ENCODE measurements at places on chromosomes 3 and 15.
A peak's percentile ranks its signal among the peaks of the same experiment; 100 is the strongest.

DNA sequence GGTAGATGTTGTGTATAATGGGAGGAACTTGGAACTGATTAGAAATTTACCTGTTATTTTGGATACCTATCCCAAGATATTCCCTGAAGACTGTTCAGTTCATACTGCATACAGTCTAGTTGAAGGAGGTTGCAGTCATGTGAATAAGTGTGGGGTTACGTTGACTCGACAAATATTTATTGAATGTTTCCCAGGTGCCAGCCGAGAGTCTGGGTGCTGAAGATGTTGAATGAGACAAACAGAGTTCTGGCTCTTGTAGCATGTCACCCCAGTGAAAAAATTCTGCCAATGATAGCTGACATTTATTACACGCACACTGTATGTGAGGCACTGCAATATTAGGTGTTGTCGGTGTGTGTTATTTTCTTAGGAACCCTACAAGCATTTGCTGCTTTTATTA, 176.0 kb downstream of the KCNMB2 start:
- DNase-seq = no peak

- no peak for DNase-seq
Observed at GRCh38 chr15:75446151-75446550, 5.3 kb downstream of the SIN3A start.

DNA sequence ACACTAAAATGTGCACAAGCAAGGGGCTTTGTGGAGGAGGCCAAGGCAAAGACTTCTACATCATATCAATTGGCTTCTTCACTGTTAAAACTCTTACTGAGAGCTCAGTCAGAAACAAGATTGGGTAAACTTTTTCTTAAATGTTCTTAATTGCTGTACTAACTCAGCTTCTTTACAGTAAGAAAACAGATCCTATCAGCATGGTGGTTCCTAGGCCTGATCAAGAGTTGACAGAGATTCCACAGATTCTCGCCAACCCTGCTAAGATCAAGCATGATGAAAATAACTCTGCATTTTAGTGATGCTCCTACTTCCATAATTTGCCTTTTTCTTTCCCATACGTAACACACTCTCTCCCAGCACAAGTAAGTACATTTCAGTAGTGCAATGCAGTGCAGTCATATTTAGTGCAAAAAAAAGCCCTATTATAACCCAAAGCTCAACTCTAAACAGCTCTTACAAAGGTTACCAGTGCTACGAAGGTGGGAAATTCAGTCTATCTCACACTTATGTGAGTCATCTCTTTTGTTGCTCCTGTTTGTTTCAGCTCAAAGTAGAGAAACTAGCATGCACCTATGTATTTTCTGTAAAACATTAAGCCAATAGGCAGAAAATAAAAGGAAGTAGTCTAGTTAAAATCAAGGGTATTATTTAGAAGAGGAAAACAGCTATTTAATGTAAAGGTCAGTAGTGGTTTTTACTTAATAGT, 29.9 kb downstream of the TIGIT start:
- DNase-seq = no peak

- no peak for DNase-seq
Observed at GRCh38 chr3:42013691-42014457, 52.0 kb upstream of the ULK4 start.

DNA sequence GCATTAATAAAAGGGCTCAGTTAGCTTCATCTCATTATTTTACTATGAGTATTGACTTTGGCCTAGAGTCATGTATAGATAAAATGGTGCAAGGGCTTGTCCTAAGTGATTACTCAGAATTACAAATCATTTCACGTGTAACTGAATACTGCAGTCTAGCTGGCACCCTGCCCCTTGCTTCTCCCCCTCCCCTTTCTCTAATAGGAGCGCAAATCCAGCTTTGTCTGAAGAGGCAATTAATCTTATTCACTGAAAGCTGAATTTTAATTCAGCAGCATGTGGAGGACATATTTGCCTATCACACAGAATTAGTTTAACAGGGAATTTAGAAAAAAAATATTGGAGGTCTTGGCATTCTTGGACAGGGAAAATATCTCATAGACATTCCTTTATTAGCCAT, 412.1 kb upstream of the DPH6 start:
- peak; percentile 95 for DNase-seq

All from fibroblast of upper back skin (primary cell).